ENCODE measurements at places on chromosomes 2 and 18.

GRCh38 chr18:49250816-49251388, 209.5 kb downstream of the DYM start:
- no peak for DNase-seq

GRCh38 chr2:171939743-171940071, 17.4 kb downstream of the HAT1 start:
- no peak for DNase-seq

DNA sequence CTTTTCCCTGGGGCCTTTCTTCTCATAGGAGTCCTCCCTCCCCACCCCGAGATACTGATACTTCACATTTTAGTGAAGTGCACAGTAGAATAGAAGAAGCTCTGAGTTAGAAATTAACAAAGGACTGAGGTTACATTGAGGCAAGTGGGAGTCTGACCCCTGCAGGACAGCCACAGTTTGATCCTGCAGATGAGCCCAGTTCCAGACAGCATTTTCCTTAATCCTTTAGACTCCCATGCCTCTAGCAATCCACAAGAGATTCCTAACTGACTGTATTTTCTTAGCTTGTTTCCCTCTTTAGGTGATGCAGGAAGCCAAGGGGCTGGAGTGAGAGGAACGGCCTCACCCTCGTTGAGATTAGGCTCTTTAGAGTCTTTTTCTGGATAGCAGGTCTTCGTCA, 204.0 kb downstream of the CYRIA start:
- DNase-seq, result no peak

- DNase-seq, result no peak
These were observed 499.9 kb upstream of the SPHKAP start for GRCh38 chr2:228681426-228681825.

GRCh38 chr2:162092658-162093556, 18.9 kb upstream of the DPP4 start:
- DNase-seq, result no peak

DNA sequence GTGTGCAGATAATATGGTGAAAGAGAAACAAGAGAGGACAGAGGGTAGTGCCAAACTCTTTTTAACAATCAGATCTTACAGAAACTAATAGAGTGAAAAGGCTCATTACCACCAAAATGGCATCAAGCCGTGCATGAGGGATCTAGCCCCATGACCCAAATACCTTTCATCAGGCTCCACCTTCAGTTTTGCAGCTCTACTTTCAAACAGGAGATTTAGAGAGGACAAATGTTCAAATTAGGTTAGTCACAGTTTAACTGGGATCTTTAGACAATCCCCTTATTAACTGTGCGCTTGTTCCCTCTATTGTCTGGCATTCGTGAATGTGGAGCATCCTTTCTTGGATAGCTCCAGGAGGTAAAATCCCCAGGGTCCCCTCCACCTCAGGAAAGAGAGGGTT, 1209.3 kb upstream of the CHAC2 start:
- no peak for DNase-seq

DNA sequence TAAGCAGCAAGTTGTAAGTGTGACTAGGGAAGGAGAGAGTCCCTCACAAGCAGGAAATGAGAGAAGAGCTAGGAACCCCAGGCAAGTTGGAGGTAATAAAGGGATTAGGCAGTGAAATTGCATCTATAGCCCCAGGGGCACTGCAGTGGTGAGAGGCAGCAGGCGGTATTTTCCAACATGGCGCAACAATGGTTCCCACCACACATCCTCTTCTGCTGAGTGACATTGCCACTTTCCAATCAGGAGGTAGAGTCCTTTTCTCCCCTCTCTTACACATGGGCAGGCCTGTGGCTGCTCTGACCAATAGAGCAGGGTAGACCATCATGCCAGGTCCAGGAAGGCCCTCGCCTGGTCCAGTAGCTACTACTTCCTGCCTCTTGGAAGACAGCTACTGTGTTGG, 86.6 kb downstream of the DNER start:
- no peak for DNase-seq

DNA sequence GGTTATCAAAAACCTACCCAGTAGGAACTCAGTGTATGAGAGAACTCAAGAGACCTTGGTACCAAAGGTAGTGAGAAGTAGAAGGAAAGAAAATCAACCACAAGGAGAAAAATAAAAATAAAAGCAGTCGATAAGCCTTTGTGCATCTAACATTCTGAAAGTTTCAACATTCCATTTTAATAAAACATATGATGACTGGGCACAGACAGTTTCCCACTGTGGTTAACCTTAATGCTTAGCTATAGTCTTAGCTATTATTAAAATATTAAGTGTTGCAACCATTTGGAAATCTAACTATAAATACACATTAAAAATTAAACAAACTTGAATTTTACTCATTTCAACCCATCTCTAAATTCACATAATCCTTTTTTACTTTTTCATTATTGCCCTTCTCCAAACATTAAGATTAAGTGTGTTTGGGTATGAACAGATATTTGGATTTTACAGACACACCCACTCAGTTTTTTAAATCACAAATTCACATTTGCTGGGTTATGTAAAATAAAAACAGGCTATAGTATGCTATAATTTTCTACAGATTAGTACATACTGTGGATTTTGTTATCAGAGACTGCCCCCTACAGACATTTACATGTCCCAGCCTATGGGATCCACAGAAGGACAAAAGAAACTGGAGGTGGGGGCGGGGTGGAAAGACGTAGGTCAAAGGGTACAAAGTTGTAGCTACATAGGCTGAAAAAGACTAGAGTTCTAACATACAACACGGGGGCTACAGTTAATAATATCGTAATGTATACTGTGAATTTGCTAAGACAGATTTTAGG, 32.8 kb downstream of the SRBD1 start:
- DNase-seq, result no peak

DNA sequence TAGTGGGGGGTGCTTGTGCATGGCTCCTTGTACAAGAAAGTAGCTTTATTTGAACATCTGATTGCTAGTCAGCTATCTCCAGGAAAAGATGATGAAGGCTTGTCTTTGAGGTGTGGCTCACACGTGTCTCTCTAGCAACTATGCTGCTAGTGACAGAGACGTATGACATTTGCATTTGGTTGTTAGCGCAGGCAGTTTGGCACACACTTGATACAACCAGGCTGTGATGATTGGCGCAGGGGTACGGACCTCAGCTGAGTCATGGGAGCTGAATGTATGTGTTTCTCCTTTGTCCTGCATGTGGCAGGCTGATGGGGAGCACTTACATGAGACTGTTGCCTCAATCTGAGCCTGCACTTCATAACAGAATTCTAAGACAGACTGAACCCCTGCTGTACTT, 29.6 kb downstream of the PTCD3 start:
- DNase-seq, result no peak

GRCh38 chr2:20443276-20443920, 3.5 kb upstream of the RHOB start:
- no peak for DNase-seq

GRCh38 chr2:216151313-216152025, 42.3 kb downstream of the XRCC5 start:
- DNase-seq, result no peak

- DNase-seq, result no peak
These were observed 383.8 kb downstream of the NRXN1 start for GRCh38 chr2:50648041-50648700.

DNA sequence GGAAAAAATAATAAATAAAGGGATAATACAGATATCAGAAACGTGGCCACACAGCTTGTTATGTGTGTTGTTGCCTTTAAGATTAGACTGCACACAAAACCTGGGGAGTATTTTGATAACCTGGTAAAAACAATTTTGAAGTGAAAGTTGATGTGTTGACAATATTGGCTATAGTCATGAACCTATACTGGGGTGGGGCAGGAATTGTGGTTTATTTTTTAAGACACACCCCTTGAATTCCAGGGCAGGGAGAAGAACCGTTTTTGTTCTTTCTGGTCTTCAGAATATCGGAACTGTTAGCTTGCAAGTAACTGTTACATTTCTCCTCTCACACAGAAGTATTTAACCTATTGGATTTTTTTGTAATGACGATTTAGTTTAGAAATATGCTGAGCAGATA, 80.4 kb downstream of the LIMS1 start:
- no peak for DNase-seq

DNA sequence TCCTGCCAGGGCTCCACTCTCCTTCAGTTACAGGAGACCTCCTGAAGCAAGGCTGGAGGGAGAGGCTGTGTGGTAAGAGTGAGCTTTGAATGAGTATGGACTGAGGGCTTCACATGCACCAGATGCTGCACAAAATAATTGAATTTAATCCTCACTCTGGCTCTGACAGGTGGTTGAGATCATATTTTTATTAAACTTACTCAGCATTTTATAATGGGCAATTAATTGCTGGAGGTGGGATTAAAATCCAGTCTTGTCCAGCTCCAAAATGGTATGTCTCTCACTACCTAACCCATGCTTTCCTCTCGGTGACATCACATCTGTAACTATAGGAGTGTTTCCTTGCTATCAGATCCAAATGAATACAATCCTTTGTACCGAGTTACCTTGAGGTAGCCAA, 66.2 kb upstream of the AQP4 start:
- no peak for DNase-seq

DNA sequence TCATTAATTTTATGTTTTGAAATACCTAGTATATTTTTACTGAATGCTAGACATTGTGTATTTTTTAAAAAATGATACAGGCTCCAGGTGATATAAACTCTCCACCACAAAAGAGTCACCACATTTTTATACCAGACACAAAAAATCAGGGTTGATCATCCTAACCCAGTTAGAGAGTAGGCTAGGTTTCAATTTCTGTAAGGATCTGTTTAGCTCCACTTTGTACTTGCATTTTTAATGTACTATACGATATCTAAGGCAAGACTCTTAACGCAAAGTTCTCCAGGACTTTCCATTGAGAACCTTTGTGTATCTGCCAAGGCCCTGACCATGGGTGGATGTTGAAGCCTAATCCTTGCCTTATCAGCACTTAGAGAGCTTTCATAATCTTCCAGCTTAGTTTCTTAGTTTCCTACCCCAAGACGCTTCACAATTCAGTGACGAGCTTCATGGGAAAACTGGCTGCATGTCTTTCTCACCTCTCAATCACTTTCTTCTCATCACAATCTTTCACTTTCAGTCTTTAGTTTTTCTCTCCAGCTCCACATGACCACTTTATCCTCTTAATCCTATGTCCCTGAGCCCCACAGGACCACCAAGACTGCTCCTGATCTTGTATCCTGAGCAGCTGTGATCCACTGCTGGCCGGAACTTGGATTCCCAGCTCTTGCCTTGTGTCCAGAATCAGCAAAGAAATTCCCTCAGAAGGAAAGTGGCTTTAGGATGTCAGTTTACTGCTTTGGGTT, 635.8 kb downstream of the RNF144A start:
- DNase-seq, result no peak

- DNase-seq, result no peak
These were observed 27.0 kb downstream of the SKA1 start for GRCh38 chr18:50401888-50402287.

- DNase-seq, result no peak
These were observed 3.6 kb upstream of the PAX3 start for GRCh38 chr2:222302178-222303018.

GRCh38 chr2:239028253-239028619, 180.4 kb downstream of the TWIST2 start:
- DNase-seq, result no peak

DNA sequence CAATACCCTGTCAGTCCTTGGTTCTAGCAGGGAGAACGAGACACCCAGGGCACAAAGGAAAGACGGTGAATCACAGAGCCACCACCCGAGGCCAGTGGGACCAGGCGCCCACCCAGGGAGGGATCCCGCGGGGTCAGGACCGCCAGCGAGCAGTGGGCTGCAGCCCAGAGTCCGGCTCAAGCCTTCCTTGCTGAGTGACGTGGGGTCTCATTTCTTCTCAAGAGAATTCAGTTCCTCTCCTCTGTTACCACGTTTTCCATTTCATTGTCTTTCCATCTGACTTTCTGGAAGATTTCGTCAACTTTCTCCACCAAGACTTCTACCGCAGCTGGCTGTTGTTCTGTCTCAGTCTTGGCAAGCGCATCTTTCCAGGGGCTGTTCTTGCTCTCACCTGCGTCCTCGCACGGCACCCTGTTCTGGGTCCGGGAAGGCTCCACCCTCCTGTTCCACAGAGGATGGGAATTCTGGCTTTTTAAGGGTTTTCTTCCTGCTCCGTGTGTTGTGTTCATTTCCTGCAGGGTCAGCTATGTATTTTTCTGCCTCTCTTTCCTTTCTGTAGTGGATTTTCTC, 248.6 kb downstream of the NDUFA10 start:
- DNase-seq, result no peak

DNA sequence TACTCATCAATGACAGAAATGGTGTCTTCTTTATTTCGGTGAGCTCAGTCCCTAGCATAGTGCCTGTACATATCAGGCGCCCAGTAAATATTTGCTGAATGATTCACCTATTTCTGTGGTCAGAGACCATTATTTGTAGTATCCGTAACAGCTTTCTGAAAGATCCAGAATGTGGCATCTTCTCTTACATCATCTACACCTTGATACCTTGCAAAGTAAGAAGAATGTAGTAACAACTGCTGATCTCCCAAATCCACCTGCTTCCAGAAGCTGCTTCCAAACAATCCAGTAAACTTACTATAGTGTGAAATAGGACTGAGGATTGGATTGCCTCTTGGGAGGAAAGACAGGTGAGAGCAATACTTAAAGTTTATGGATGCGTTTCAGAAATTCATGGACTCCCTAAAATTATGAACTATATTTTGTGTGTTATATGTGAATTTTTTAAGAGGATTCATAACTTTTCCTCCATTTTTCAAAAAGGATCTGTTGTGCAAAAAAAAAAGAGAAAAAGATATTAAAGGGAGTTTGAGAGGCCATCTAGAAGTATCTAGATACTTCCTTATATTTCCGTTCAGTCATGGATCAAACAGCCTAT, 945 bp upstream of the ASXL2 start:
- no peak for DNase-seq

DNA sequence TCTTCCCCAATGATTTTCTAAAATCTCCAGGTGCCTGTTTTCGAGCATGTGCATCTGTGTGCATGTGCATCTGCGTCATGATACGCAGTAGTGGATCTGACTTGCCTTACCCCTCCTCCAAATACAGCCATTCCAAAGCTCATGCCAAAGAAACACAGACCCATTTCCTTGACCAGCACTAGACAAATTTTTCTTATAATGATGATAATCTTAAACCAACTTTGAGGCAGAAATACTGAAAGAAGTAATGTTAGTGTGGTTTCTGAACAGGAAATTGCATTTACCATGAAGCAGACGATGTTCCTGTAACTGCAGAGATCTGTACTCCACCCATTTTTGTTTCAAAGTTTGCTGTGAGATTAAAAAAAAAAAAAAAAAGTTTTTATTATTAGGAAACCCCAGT, 25.6 kb downstream of the CYTIP start:
- no peak for DNase-seq
